Uterine smooth muscle cell (primary cell): ENCODE measurements at places on chromosomes 1 and 21. TPM values are rescaled to one million over a fixed set of nuclear protein-coding genes. Genes with fewer than 3 reads are reported as not detected.

Gene CNR2
- not detected in 2 replicates for total RNA-seq

Gene TEX38
- total RNA-seq = not detected in 2 replicates

Gene INSRR
- under 0.01 TPM in 1 of 2 replicates, not detected in the other for total RNA-seq

Gene TMPRSS3
- not detected in 2 replicates for total RNA-seq

Gene TEKT2
- 0.11 and 0.12 TPM in 2 replicates for total RNA-seq

Gene PAPPA2
- 3.0 and 9.4 TPM in 2 replicates for total RNA-seq

Gene CASQ2
- total RNA-seq = not detected in 2 replicates

Gene RPTN
- total RNA-seq = not detected in 2 replicates

Gene E2F2
- total RNA-seq = 0.50 and 2.0 TPM in 2 replicates

Gene NCMAP
- total RNA-seq = not detected in 2 replicates

Gene TMEM200B
- 21.0 and 22.8 TPM in 2 replicates for total RNA-seq

Gene MMEL1
- total RNA-seq = 0.22 TPM in 1 of 2 replicates, not detected in the other

Gene AGO4
- 16.1 and 19.3 TPM in 2 replicates for total RNA-seq

Gene CCDC181
- total RNA-seq = 1.2 and 2.0 TPM in 2 replicates

Gene AQP10
- total RNA-seq = under 0.01 TPM in 1 of 2 replicates, not detected in the other

Gene SFT2D2
- total RNA-seq = 41.5 and 41.6 TPM in 2 replicates

Gene CELA3B
- total RNA-seq = not detected in 2 replicates

Gene NRIP1
- total RNA-seq = 42.0 and 58.7 TPM in 2 replicates

Gene CTSS
- total RNA-seq = 2.7 and 5.2 TPM in 2 replicates

Gene C8A
- not detected in 2 replicates for total RNA-seq

Gene LIN28A
- not detected in 2 replicates for total RNA-seq

Gene ZBTB8B
- under 0.01 TPM in 1 of 2 replicates, not detected in the other for total RNA-seq

Gene KCNN3
- total RNA-seq = under 0.01 TPM in 2 replicates

Gene HCRTR1
- total RNA-seq = not detected in 2 replicates

Gene FNDC10
- 0.77 and 1.00 TPM in 2 replicates for total RNA-seq

Gene DNAJC16
- 12.0 and 16.0 TPM in 2 replicates for total RNA-seq
